ENCODE measurements at places on chromosomes 7 and 10.

GRCh38 chr7:27745064-27745583 lies 5.2 kb downstream of the TAX1BP1 start:
- DNase-seq, result no peak

GRCh38 chr7:74306730-74307469 lies 17.7 kb downstream of the CLIP2 start:
- DNase-seq, result no peak

DNA sequence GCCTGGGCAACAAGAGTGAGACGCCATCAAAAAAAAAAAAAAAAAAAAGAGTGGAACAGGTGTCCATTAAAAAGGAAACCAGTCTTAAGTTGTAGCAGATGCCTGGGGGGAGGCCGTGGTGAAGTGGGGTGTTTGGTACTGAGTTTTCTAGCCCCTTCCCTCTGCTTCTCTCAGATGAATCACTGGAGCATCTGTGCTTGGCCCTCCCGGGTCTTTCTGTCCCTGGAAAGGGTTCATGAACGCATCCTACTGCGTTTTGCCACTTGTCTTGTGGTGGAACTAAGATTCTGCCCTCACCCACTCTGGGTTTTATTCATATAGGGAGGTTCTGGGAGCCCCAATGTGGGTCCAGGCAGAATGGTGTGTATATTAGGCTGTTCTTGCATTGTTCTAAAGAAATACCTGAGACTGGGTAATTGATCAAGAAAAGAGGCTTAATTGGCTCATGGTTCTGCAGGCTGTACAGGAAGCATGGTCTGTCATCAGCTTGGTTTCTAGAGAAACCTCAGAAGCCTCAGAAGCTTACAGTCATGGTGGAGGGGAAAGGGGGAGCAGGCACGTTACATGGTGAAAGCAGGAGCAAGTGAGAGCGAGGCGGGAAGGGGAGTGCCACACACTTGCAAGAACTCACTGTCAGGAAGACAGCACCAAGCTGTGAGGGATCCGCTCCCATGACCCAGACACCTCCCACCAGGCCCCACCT lies 63.5 kb downstream of the CAMK1D start:
- no peak for DNase-seq

DNA sequence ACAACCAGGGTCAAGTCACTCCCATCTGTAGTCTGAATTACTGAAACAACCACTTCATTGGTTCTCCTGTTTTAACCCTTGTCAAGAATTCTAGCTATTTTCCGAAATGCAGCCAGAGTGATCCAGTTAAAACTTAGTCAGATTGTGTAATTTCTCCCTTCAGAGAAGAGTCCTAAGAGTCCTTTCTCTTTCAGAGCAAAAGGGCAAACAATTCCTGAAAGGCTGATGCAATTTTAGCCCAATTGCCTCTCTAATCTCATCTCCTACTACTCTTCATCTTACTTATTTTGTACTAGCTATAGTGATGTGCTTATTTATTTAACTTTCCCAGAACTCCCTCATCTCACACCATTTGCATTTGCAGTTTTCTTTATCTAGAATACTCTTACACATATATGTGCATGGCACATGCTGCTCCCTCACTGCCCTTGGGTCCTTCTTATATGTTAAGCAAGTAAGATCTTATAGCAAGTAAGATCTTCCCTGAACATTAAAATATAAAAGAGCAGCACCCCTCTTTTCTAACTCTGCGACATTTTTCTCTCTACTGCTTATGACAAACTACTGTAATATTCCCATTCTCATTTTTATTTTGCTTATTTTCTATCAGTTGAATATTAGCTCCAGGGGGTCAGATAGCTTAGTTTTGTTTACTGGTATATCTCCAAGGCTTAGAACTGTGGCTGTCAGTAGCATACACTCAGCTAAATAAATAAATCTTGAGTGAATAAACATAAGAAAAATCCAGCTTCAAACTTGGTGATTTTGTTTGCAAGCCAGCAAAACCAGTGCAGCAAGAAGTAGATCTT lies 44.6 kb downstream of the HGF start:
- no peak for DNase-seq

GRCh38 chr10:130708465-130709070 lies 572.4 kb downstream of the GLRX3 start:
- DNase-seq, result no peak

GRCh38 chr10:14439451-14440259 lies 108.9 kb upstream of the FRMD4A start:
- no peak for DNase-seq

DNA sequence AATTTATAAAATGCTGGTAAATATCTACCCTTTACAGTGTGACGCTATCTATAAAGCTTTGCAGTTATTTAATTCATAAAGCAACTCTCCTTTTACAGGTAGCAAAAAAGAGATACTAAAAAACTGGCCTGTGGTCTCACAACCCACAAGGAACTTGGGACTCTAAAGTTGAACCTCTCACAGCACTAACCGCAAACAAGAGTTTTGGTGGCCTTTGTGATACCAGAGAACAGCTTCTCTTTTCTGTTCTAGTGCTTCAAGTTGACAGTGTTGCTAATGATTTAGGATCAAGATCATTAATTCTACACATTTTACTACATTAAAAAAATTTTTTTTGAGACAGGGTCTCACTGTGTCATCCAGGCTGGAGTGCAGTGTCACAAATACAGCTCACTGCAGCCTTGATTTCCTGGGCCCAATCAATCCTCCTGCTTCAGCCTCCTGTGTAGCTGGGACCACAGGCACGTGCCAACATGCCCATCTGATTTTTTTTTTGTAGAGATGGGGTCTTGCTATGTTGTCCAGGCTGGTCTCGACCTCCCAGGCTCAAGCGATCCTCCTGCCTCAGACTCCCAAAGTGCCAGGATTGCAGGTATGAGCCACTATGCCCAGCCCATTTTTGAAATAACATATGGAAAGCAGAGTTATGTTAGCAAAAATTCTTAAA lies 56.0 kb upstream of the ST8SIA6 start:
- no peak for DNase-seq

- no peak for DNase-seq
These were observed 28.7 kb downstream of the INSIG1 start for GRCh38 chr7:155326385-155326784.

DNA sequence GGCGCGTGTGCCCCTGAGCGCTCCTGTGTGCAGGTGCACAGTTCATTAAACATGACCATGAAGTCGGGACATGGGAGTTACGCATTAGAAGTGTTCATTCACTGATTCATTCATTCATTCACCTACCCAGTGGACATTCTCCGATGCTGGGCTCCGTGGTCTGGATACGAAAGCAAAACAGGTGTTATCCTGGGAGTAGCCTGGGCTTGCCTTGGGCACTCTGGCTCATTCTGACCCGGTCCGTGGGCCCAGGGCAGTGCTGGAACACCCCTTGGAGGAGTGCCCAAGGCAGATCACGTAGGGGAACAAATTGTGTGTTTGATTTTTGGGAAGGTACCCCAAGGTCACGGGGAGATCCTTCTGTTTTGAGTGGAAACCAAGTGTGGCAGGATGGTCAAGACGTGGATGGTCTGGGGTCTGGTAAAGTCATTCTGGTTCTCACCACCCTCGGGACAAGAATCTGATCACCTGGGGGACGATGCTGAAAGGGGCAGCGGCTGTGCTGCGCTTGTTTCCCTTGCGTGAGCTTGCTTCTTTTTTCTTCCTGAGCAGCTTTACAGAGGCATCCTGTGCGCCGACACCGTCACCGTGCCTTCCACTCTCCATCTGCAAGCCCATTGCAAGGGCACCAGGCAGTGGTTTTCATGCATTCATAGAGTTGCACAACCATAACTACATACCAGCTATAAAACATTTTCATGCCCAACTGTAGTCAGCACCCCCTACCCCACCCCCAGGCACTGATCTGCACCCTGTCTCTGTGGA lies 10.1 kb downstream of the ELFN1 start:
- DNase-seq, result no peak

GRCh38 chr10:48306870-48307710 lies 613 bp downstream of the MAPK8 start:
- DNase-seq, result peak; percentile 80

DNA sequence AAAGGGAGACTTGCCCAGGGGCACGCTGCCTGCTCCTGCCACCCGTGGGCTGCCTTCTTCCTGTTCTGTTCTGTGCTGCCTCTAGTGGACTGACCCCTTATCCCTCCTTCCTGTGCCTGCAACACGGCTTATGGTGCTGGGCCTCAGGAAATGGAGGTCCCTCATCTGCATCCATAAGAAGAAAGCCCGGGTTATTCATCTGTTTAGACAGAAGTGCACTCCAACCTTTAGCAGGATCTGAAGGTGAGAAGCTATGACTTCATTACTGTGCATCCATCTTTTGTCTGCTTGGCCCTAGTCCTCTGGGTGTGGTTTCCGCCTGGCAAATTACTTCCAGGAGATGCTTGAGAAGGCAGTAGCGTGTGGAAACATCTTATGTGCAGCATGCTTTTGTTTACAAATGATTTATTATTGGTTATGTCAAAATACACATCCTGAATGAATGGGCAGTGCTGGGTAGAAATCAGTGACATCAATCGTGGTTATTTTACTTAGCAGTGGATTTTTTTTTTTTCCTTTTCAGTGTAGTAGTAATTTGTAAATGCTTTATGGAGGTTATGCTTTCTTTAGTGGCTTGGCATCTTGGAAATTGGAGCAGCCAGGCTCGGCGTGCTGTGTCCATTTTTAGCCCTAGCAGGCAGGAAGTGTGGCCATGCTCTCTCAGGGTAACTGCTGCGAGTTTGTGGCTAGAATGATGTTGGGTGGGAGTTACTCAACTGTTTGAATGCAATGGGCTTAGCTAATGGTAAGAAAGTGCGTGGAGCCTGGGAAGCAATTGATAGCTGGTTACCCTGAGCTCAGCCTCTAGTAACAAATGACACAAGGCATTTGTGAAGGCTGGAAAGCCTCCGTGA lies 12.7 kb downstream of the PTPRE start:
- peak; percentile 44 for DNase-seq

GRCh38 chr7:128887169-128888038 lies 23.1 kb downstream of the KCP start:
- no peak for DNase-seq

GRCh38 chr7:77409739-77410547 lies 6.2 kb downstream of the GSAP start:
- no peak for DNase-seq

- DNase-seq, result no peak
These were observed 4.7 kb downstream of the ECD start for GRCh38 chr10:73163096-73163495.

- no peak for DNase-seq
These were observed 855 bp upstream of the PALD1 start for GRCh38 chr10:70477661-70478162.

- no peak for DNase-seq
These were observed 312.6 kb upstream of the BMPER start for GRCh38 chr7:33592718-33593117.

DNA sequence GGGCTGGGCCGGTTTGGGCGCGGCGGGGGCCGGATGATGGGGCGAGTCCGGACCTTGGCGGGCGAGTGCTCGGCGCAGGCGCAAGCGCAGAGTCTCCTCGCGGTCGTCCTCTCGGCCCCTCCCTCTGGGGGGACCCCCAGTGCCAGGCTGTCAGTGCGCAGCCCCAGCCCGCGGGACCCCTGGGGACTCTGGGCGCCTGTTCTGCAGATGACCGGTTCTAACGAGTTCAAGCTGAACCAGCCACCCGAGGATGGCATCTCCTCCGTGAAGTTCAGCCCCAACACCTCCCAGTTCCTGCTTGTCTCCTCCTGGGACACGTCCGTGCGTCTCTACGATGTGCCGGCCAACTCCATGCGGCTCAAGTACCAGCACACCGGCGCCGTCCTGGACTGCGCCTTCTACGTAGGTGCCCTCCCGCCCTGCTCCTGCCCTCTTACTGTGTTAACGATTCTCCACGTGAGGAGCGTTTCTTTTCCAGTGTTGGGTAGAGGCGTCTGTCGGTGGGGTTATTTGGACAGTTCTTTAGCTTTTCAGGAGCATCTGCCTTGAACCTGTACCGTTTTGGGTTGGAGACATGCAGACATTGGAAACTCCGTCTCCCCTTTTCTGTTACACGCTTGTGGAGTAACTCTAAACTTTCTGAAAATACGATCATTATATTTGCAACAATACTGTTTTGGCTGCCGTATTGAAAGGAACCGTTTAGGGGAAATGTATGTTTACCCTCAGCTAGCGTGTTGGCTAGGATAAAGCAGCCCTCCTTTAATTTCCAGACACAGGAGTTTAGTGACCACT lies 706 bp downstream of the BUB3 start:
- DNase-seq, result peak; percentile 62

DNA sequence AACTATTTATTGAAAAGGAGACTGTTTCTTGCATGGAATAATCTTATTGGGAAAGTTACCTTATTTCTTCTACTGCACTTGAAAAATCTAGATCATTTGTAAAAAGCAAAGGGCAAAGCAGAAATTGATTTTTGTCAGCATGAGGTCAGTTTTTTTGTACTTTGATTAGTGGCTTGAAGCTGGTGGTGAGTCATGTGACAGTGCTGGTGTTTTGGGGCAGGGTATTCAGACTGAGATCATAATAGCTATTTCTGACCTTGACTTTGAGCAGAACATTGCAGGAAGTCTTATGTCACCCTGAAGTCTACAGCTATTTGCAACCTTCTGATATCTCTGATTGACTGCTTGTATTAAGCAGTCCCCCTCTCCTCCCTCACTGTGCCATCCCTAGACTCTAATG lies 66.3 kb upstream of the SORCS3 start:
- DNase-seq, result no peak

- no peak for DNase-seq
These were observed 24.2 kb downstream of the ITIH5 start for GRCh38 chr10:7642491-7643011.

DNA sequence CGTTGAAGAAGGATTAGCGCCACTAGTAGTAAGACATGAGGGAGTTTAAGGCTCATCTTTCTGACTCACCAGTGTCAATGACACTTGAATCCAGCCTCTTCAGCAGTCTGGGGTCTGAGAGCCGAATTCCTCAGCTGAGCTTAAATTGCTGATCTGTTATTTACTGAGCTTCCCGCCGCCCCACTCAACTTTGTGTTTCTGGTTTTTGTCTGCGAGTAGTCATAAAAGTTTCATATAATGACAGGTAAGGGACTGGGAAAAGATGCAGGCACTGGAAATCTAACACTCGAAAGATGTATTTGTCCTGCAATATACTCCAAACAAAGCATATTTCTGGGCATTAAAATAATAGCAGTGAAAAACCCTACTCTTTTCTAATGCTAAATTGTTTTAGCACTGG lies 51.2 kb upstream of the RELN start:
- no peak for DNase-seq

GRCh38 chr10:48429309-48429708 lies 122.8 kb downstream of the MAPK8 start:
- DNase-seq, result no peak

GRCh38 chr10:119919826-119920225 lies 27.3 kb downstream of the SEC23IP start:
- DNase-seq, result no peak

GRCh38 chr7:134395604-134396003 lies 63.3 kb downstream of the AKR1B1 start:
- no peak for DNase-seq

Data from WERI-Rb-1 (cell line).